ENCODE measurements at places on chromosomes 12 and 14.

DNA sequence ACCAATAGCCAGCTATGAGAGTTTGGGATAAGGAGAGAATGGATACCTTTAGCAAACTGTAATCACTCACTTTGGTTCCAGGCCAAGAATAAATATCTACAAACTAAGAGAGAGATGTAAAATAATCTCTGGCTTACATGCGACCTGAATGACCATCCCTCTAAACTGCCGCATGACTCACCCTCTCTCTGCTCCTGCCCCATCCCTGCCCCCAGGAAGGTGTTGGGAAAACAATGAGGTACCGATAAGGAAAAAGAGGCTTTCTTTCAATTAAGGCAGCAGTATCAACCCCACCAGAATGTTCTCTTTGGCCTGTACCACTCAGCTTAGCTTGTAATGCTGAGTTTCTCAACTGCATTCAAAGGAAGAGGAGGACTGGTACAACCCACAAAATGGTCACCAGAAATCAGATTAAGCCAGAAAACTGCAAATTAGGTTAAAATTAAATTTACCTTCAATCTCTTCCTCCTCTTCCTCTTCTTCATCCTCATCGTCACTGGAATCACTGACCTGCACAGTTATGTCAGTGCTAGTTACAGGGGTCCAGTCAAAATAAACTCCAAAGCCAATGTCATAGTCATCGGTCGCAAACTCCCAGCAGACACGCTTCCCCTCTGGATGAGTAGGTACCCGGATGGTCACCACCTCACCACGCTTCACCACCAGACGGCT is 22.0 kb downstream of the GSTZ1 start:
- DNase-seq, result no peak

DNA sequence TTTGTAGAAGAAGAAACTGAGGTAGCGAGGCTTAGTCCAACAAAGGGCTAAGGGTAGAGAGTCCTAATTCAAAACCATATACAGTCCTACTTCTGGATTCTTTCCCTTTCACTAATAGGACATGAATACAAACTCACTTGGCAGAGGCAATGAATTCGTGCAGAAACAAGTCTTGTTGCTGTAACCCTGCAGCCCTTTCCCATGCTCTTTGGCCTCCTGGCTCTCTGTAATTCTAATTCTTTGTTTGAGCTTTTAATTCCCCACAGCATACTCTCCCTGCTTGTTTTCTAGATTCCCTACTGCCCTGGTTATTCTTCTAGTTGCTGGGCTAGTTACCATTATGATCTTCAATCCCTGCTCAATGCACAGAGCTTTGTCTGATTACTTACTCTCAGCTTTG is 381.4 kb downstream of the ETNK1 start:
- DNase-seq, result no peak

DNA sequence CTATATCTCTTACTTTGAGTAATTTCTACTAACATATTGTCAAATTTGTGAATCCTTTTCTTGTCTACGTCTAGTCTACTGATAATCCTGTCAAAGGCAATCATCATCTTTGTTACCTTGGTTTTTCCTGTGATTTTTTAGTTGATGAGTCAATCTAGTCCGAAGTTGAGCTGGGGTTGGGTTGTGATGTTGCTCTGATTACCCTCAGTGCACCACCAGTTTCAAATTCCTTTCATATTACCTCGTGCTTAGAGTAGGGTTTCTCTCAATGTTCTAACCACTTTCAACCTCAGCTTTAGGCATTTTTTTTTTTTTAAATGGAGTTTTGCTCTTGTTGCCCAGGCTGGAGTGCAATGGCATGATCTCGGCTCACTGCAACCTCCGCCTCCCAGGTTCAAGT is 186.8 kb downstream of the BTG1 start:
- DNase-seq, result no peak

DNA sequence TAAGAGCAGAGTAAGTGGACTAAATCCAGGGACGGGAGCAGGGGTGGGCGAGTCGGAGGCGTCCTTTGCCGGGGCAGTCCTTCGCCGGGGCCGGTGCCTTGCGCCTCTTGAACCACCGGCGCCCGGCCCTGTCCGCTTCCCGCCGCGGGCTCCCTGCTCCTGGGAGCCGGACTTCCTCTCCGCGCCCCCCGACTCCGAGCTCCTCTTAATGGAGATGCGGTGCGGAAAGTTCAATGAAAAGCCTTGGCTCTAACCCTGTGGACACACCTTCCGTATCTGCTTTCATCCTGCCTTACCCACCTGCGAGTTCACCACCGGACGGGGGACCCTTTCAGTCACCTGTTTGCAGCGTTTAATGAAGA is 412 bp downstream of the FGFR1OP2 start:
- DNase-seq, result no peak

DNA sequence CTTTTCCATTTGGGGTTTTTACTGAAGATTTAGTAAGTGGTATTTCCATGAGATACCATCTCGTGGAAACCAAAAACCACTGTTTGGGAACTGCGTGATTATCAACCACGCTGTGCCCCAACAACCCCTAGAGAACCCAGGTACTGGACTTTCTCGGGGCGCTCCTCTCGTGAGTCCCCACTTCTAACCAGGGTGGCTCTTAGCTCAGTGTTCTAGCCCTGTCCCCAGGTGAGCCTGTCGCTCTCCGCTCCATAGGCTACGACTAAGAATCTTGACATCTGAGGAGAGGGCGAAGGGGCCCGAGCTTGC is 686 bp downstream of the MCRS1 start:
- no peak for DNase-seq
